ENCODE measurements at places on chromosomes 7 and 10.

DNA sequence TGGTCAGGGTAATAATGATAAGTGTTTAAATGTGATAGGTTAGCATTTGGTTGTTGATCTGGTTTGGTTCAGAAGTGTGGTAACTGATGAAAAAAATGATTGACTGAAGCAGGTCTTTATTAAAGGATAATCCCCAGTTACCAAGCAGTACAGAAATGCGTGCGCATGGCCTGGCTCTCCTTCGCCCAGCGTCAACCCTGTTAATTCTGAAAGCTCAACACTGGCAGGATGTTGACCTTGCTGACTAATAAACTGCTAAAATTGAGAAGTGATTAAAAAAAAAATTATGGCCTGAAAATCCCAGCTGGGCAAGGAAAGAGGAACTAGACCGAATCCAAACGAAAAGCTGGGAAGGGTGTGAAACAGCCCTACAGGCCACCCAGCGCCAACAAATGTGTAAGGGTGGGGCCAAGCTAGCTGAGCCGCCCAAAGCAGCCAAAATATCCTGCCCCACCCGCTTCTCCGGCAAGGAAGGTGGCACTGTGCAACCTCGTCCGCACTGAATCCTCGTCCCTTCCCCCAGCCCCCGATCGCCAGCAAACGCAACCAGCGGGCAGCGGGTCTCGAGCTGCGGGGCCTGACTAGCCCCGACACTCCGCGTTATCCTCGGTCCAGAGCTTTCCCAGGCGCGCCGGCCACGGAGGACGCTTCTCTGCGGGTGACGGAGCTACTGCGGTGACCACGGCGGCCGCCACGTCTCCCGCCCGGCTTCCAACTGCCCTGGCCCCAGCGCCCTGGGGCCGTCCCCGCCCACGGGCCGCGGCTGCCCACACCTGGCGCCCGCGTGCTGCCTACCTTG lies 561 bp downstream of the SHTN1 start:
- DNase-seq = peak; percentile 72

- no peak for DNase-seq
Measured at GRCh38 chr10:128025951-128026350, 100.3 kb downstream of the MKI67 start.

DNA sequence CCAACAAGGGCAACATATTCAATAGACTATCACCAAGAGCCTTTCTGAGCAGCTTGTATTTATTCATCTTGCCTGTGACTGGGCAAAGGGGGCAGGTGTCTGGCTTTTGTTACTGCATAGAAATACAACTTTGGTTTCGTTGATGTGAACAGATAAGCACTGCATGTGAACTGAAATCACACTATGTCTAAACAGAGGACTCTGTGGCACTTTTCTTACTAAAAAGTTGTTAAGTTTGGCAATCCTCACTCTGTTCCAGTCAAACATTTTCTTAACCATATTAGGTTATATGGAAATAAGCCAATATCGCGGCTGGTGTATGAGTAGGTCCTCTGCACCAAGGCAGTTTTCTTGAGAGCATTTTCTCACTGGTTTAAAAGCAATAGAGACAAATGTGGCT lies 48.5 kb downstream of the CALD1 start:
- no peak for DNase-seq

DNA sequence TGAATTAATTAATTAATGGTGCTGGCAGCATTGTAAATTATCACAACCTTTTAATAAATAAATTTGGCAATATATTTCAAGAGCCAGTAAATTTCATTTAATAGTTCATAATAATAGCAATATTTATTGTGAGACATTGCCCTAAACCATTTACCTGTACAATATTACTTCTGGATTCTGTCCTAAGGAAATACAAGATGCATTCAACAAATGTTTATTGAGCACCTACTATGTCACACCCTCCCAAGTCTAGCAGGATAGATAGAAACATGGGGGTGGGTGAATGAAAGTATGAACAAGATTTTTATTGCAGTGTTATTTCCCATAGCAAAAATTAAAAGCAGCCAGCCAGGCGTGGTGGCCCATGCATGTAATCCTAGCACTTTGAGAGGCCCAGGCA lies 4.4 kb upstream of the HERC4 start:
- no peak for DNase-seq

DNA sequence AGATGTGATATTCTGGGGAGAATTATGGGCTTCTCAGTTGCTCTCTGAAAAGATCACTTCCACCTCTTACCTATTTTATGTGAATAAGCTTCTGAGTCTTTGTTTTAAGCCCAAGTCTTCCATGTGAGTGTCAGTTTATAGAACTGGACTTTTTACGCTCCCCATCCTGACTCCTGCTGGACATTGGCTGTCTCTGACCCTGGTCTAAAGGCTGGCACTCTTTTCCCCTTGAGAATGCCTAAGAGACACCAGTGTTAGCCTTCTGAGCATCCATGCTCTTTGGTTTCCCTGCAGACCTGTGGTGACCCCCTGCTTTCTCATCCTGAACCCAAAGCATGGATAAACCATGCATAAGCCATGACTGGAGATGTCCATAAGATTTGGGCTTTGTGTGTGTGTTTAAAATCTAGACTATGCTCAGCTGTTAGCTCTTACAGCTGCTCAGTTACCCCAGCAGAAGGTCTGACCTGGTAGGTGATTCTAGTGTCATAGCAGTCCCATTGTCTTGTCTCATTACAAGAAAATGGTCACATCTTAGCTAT lies 148.6 kb upstream of the IMMP2L start:
- DNase-seq = no peak

DNA sequence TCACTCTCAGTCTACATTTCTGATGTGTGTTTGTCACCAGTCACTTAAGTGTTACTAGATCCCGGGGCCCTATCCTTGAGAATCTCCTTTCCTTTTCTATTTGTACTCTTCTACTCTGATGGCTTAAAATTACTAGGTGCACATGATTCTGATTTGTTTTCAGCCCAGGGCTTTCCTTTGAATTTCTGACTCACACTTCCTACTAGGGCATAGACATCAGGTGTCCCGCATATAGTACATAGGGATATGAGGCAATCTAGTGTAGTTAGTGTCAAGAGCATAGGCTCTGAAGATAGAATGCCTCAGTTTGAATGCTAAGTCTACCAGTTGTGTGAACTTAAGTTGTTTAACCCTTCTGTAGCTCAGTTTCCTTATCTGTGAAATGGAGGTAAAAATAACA lies 49.4 kb upstream of the LRRN3 start:
- no peak for DNase-seq

GRCh38 chr7:108434010-108434409 lies 22.2 kb downstream of the NRCAM start:
- DNase-seq = no peak

GRCh38 chr10:60706146-60706545 lies 72.1 kb upstream of the CDK1 start:
- no peak for DNase-seq

GRCh38 chr7:92135052-92135889 lies 994 bp upstream of the CYP51A1 start:
- no peak for DNase-seq

GRCh38 chr10:3239066-3239919 lies 66.7 kb upstream of the PITRM1 start:
- DNase-seq = peak; percentile 32

DNA sequence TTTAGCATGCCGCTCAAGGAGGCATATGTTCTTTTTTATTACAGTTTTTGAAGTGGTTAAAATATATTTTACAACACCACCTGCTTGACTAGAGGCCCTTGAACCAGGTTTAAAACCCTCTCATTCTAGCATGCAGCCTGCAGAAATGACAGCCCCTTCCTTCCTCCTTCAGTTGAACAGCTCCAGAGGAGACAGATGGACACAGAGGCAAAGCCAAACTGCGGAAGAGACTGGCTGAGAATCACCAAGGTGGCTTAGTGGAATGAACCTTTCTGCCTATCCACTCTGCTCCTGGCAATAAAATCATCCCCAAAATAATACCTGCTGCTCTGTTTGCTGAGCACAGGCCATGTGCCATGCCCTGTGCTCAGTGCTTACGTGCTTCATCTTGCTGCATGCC lies 23.9 kb upstream of the PLPP4 start:
- no peak for DNase-seq

DNA sequence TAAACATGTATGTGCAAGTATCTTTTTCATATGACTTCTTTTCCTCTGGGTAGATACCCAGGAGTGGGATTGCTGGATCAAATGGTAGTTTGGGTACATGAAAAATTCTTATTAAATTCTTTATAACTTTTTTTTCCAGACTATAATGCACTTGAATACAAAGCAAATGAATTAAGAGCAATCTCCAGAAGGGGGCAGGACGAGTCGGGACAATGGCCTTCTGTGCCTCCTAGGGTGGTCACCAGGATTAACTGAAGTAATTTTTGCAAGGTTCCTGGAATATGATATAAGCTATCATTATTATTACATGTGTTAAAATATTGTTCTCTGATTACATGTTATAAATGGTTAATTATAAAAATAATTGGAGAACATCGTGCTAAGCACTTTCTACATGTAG lies 127.2 kb downstream of the PPP1R17 start:
- DNase-seq = no peak

GRCh38 chr10:45653454-45653853 lies 19.1 kb downstream of the ZFAND4 start:
- no peak for DNase-seq

- no peak for DNase-seq
Measured at GRCh38 chr7:4834601-4835397, 27.0 kb downstream of the PAPOLB start.

- no peak for DNase-seq
Measured at GRCh38 chr7:151252961-151253711, 4.6 kb upstream of the SMARCD3 start.

- DNase-seq = no peak
Measured at GRCh38 chr10:120599200-120599724, 142.2 kb downstream of the PLPP4 start.

DNA sequence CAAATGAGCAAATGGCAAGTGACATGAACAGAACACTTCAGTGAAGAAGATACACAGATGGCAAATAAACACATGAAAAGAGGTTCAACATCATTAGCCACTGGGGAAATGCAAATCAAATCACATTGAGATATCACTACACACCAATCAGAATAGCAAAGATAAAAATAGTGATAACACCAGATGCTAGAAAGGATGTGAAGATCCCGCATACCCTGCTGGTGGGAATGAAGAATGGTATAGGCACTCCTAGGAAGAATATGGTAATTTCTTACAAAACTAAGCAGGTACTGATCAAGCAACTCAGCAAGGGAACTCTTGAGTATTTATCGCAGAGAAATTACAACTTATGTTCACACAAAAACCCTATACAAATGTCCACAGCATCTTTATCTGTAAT lies 11.2 kb downstream of the LAMB4 start:
- no peak for DNase-seq

DNA sequence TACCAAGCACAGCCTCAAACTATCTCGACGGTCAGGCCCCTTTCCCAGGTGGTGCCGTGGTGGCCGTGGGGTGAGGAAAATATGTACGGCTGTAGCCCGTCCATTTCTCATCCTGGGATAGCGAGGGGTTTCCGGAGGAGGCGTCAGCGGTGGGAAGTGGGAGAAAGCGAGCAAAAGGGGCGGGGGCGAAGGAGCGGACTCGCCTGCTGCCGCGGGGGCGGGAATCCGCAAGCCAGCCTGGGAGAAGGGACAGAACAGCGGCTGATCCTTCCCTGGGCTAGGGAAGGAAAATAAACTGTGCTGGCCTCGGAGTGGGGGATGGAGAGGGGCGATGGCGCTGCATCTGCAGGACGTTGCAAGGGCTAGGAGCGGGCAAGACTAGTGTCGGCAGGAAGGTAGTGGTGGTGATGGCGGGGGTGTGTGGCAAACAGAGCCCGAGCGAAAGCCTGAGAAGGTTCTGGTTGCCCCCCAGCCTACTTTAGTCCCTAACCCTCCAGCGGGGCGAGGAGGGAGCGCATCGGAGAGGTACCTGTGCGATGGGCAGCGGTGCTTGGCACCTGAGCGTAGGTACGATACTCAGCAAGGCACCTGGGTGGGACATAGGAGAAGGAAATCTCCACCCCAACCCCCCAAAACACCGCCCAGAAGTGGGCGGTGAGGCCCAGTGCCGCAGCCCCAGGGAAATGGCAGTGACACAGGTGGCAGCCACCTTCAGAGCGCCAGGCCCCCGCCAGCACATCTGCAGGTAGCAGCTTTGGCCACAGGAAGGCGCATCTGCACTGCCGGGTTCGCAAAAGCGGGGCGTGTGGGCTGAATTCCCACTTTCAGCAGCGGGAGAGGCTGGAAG lies 49.9 kb upstream of the STEAP1B start:
- DNase-seq = no peak

GRCh38 chr10:72334196-72334824 lies 20.4 kb downstream of the DNAJB12 start:
- no peak for DNase-seq

DNA sequence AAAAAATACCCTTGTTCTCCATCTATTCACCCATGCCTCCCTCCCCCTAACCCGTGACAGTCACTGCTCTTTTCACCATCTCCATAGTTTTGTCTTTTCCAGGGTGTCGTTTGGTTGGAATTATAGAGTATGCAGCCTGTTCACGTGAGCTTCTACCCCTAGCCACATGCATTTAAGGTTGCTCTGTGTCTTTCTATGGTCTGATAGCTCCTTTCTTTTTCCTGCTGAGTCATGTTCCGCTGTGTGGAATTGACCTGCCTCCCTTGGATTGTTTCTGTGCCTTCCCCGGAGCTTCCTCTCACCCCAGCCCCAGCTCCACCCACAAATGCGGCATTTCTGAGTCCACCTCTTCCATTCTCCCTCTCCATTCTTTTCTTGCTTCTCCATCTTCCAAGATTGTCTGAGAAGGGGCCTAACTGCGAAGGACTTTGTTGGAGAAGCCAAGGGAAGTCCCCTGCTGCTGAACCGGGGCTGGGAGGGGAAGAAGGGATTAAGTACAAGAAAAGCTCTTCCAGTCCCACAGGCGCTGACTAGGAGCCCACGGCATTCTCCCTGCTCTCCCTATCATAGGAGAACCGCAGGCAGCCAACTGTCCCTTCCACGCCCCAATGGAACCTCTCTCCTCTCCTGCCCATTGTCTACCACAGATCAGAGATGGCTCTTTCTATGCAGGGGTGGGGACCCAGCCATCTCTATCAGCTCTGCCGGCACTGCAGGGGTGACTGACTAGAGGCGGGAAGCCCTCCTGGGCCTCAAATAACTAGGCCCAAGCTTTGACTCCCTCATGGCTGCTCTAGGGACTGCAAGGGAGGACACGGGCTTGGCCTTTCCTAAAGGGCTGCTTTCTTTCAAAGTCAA lies 87.5 kb upstream of the ANLN start:
- DNase-seq = no peak

DNA sequence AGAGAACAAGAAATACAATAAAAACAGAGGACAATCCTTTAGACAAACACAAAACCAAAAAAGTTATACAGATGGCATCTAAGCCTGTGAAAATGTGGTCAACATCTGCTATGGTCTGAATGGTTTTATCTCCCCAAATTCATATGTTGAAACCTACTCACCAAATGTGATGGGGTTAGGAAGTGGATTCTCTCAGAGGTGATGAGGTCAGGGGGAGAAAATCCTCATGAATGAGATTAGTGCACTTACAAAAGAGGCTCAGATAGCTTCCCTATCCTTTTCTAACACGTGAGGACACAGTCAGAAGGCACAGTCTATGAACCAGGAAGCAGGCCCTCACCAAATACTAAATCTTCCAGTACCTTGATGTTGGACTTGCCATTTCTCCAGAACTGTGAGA lies 147.8 kb upstream of the GPR22 start:
- DNase-seq = no peak

- peak; percentile 14 for DNase-seq
Measured at GRCh38 chr7:73904219-73905137, 43.5 kb downstream of the TMEM270 start.

Measured in C1 segment of cervical spinal cord (tissue), 14 donors.